ENCODE measurements at places on chromosomes 7 and 10.
A peak's percentile ranks its signal among the peaks of the same experiment; 100 is the strongest.

DNA sequence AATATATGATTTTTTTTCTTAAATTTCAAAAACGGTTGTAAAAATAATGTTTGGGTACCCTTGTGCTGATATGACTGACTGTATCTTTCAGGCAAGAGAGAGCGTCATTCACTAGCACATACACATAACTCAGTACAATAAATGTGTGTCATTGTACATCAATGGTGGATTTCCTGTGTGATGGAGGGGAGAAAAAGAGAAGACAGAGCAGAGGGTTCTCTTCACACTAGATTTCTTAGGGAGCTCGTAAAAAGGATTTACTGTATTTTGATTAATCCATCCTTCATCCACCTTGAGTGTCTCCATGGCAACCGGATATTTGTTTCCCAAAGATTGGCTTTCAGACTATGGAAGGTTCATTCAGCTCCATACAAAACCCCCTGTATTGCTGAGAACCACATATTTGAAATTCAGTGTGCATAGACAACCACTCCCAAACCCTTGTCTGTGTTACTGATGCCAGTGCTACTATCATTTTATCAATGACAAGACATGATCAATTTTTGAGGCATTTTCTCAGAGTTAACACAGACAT, 150.6 kb downstream of the AKR1D1 start:
- no peak for DNase-seq

DNA sequence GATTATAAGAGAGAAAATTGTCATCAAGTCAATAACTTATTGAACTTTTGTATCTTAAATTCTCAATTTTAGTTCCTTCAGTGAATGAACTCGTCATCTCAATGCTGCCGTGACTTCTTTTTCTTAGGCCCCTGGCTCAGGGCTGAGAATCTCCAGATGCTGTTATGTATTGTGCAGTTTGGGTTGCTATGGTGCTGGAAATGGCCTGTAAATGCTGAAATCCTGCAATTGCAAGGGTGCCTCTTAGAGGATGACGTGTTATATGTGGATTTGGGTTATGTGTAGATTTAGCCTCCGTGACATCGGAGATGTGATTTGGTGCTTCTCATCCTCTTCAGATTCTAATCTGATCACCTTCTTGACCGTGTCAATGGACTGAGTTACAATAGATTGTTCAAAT, 55.7 kb upstream of the ZRANB1 start:
- DNase-seq, result no peak

GRCh38 chr7:50554431-50555322, 10.5 kb downstream of the DDC start:
- DNase-seq, result no peak

- no peak for DNase-seq
Observed at GRCh38 chr7:1404460-1404809, 54.8 kb downstream of the MICALL2 start.

- no peak for DNase-seq
Observed at GRCh38 chr7:5827755-5828154, 46.3 kb upstream of the RNF216 start.

DNA sequence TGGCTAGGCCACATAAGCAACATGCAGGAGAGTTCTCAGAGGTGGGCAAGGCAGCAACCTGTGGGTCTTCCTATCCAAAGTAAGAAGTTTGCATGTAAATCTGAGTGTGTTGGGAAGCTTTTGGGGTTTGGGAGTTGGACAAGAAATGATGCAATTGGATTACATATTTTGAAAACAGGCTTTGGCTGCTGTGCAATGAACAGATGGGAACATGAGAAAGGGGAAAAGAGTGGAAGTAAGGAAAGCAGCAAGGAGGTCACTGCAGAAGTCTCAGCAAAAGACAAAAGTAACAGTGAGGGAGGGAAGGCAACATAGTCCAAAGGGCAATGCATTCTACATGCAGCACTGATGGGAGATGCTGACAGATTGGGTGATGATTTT, 61.1 kb upstream of the C10orf90 start:
- no peak for DNase-seq

- DNase-seq, result no peak
Observed at GRCh38 chr7:101271021-101271420, 26.1 kb upstream of the FIS1 start.

- DNase-seq, result no peak
Observed at GRCh38 chr7:94050046-94050445, 45.9 kb upstream of the BET1 start.

DNA sequence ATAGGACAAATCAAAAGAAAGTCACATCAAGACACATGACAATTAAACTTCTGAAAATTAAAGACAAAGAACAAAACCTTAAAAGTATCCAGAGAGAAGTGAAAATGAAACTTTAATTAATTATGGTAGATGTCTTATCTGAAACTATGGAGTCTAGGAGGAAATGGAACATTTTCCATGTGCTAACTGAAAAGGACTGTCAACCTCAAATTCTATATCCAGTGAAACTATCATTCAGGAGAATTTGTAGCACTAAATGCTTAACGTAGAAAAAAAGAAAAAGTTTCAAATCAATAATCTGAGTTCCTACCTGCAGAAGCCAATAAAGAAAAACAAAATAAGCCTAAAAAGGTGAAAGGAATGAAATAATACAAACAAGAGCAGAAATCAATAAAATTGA, 33.1 kb upstream of the C10orf71 start:
- DNase-seq, result no peak

- DNase-seq, result no peak
Observed at GRCh38 chr7:130349911-130350782, 5.5 kb downstream of the CPA5 start.

- DNase-seq, result no peak
Observed at GRCh38 chr7:4437916-4438315, 244.2 kb upstream of the FOXK1 start.

GRCh38 chr10:131949041-131949862, 32.5 kb downstream of the BNIP3 start:
- DNase-seq, result no peak

DNA sequence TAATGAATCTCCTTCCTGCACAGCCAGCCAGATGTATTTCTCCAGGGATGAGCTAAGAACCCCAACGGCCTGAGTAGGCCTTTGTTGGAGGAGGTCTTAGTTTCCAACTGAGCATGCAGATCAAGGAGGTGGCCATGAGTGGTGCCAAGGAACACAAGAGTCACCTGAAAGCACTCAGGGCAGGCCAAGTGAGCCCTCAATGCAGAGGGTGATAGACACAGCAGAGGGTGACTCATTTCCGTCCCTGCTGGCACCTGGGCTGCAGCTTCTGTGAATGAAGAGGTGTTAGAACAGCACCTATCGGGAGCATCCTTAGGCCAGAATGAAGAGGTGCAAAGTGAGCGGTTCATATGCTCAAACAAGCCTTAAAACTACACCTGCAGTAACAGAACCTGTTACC, 211.8 kb downstream of the FRMD4A start:
- no peak for DNase-seq

GRCh38 chr10:95840681-95841080, 67.1 kb upstream of the CC2D2B start:
- DNase-seq, result no peak

GRCh38 chr7:90262438-90262837, 17.5 kb downstream of the CFAP69 start:
- no peak for DNase-seq

- DNase-seq, result no peak
Observed at GRCh38 chr7:134829380-134829986, 50.0 kb downstream of the CALD1 start.

- no peak for DNase-seq
Observed at GRCh38 chr7:130529417-130529816, 37.5 kb downstream of the MEST start.

GRCh38 chr7:136079478-136079892, 102.3 kb upstream of the MTPN start:
- DNase-seq, result no peak

GRCh38 chr7:127986581-127987521, 44.4 kb downstream of the LRRC4 start:
- no peak for DNase-seq

GRCh38 chr7:68446183-68446582, 1152.1 kb upstream of the AUTS2 start:
- no peak for DNase-seq

DNA sequence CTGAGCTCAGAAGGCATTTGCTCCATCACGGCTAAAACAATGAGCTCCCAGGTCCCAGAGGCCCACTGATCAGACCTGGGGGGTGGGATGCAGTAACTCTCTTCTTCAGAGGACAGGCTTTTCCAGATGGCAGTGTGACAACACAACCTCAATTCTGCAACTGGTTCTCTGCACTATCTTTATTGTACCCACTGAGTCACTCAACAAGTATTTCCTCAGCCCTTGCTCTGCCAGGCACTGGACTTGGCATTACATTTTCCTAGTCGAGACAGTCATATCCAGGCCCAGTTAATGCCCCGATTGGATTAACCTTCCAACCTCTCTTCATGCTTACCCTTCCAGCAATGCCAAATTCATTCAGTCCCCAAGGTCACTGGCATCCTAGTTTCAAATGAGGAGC, 72.6 kb downstream of the JAZF1 start:
- no peak for DNase-seq

DNA sequence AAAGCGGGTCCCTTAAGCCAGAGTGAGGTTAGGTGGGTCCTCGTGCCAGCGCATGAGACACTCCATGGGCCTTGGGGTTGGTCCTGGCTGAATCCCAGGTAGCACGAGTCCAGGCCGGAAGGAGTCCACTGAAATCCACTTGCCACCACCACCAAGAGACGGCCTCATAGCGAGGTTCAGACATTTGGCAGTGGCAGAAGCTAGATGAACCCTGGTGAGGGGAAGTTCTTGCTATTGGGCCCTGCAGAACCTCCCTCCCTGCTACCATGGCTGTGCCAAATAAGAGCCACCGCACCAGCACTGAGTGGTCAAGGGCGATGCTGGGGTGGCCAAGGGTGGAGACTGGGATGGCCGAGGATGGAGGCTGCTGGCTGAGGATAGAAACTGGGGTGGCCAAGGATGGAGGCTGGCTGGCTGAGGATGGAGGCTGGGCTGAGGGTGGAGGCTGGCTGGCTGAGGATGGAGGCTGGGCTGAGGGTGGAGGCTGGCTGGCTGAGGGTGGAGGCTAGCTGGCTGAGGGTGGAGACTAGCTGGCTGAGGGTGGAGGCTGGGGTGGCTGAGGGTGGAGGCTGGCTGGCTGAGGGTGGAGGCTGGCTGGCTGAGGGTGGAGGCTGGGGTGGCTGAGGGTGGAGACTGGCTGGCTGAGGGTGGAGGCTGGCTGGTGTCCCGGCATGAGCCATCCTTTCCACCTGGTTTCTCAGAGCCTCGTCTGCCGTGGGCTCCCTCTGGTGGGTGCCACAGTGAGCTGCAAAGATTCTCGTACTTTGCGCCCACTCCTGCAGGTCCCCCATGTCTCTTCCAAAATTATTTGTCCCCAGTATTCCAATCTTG, 88.2 kb downstream of the ELFN1 start:
- peak; percentile 62 for DNase-seq

- peak; percentile 79 for DNase-seq
Observed at GRCh38 chr10:14838582-14839304, 637 bp downstream of the HSPA14 start.

GRCh38 chr7:73718438-73718881, 1.0 kb downstream of the STX1A start:
- DNase-seq, result no peak

DNA sequence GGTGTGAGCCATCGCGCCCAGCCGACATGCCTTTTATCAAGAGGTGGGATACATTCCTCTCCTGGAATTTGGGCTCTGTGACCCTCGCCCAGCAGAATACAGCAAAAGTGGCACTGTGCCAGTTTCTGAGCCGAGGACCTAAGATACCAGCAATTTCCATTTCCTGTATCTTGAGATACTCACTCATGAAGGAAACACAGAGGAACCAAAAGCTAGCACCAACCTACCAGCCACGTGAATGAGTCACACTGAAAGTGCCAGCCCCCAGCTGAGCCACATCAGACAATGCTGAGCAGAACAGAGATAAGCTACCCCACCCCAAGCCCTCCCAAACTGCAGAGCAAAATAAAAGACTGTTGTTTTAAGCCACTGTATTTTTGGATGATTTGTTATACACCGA, 56.3 kb downstream of the CACUL1 start:
- DNase-seq, result no peak

DNA sequence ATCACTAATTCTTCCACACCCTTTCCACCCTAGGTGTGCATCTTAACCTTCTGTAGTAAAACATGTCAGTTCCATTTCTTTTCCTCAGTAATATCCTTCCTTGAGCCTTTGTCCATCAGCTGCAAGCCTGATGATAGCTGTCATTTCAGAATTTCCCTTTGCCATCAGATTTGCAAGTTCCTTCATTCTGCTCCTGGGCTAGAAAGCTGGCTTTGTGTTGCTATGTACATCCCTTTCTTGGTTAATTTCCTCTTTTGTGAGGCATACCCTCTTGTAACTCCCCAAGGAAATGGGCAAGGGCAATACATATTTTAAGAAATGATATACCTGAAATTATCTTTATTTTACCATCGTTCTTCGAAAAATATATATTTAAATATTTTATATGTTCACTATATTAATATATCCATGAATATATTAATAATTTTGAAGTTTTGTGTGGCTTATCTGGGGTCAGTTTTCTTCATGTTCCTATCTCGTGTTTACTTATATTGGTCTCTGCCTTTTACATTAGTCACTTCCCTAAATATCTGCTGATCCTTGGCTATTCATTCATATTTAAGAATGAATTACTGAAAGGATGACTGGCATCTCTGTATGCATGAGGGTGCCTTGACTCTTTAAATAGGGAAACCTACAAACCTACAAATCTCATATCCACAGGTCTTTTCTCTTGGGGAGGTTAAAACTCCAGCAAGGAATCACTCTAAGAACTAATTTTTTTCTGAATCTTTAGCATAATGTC, 143.8 kb downstream of the ZNF22 start:
- DNase-seq, result no peak

DNA sequence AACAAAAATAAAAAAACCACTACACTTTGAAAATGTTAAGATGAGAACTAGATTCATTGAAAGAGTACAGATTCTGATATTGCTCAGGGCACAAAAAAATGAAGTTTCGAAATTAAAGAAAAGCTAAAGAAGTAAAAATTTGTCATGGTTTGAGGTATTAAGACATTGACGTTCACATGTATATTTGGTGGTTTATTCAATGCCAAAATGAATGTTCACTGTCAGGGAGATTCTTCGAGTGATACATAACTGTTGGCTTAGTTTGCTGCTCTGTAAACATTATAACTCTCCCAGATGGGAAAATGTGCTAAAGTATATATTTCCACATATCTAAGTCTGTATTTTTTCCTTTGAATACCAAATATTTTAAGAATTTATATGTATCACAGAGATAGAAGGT, 345.0 kb downstream of the SEMA3D start:
- DNase-seq, result no peak

DNA sequence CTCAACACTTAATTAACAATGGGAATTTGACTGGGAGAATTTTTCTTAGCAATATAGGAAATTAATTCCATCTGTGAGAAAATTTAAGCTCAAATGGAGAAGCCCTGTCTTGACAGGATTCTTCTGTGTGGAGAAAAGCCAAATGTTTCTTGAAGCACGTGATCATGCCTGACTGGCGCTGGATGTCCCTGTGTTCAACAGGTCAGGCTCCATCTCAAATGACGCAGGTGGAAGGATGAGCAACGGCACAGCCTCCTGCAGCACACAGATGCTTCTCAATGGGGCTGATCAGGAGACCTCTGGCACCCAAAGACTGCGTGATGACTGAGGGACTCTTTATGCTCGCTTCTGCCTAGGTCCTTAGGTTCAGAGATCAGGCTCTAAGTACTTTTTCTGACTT, 143.8 kb downstream of the RSU1 start:
- no peak for DNase-seq

Measured in left forelimb (tissue), 1 donor.